ENCODE measurements at places on chromosomes 16 and 17.
A peak's percentile ranks its signal among the peaks of the same experiment; 100 is the strongest.

GRCh38 chr17:8867361-8867981, at the start of gene PIK3R6:
Gene PIK3R6, minus strand, starts transcription at chr17:8867674. Its CDS starts 17,880 bp downstream, at chr17:8849794.
- DNase-seq: no peak

GRCh38 chr17:50260501-50260911, 13.8 kb upstream of the TMEM92 start:
- no peak for DNase-seq

DNA sequence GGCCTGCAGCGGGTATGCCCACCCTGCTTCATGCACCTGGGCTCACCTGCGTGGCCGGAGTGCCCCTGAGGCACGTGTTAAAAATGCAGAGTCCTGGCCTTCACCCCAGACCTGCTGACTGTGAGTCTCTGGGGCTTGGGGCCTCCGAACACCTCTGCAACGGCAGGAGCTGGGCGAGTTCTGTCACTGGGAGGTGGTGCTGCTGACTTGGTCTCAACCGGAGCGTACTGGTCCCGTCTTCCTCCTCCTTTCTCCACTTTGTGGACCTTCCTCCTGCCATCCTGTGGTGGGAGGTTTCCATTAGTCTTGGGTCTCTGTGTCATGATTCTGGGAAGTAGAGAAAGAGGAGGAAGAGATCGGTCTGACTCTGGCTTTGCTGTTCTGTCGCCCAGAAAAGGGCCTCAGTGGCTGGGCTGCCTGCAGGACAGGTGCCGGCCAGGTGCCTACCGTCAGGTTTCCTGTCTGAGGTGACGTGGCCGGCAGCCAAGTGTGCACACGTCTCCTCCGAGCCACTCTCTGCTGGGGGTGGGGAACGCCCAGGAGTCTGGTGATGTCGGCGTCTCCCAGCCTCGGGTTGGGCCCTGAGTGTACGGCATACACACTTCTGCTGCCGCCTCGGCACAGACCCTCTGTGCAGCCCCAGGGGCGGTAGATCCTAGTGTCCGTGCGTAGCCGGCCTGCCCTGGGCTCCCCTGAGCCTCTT, 6.9 kb downstream of the TSC2 start:
- DNase-seq: no peak

GRCh38 chr16:23996258-23996955, 160.6 kb downstream of the PRKCB start:
- no peak for DNase-seq

- no peak for DNase-seq
Measured at GRCh38 chr17:1743088-1743439, 393 bp downstream of the SERPINF2 start.

GRCh38 chr17:3571043-3571900, 13.7 kb upstream of the TRPV3 start:
- DNase-seq: no peak

- DNase-seq: no peak
Measured at GRCh38 chr17:16905593-16906191, 66.2 kb downstream of the TNFRSF13B start.

- DNase-seq: no peak
Measured at GRCh38 chr17:62565817-62566216, 61.7 kb upstream of the MRC2 start.

DNA sequence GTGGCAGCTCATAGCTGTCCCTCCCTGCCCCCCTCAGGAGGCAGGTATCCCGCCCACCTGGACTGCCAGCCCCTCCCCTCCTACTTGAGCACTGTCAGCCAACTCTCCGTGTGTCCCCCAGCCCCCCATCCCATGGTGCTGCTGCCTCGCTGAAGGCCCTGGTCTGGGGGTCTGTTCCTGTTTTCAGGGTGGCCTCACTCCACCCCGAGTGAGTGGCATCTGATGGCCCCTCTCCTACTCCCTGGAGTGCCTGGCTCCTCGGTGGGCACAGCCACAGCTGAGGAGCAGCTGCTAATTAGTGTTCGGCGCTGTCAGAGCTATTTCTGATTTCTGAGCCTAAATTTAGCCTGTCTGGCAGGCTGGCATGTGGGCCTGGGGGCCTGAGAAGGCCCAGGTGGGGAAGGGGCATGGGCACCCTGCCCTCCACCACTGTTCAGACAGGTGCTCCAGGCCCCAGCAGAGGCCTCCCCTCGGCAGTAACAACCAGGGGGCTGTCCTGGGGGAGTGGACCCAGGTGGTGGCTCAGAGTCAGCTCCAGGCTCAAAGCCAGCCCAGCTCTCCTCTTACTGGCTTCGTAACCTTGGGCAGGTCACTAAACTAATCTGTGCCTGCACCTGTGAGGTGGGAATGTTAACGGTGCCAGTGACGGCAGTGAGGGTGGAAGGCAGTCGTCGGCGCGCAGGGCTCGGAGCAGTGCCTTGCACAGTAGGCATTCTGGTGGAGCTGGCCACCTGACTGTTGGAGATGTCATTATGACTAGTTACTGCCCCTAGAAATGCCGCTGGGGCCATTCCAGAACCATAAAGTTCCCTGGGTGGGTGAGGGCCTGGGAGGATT, 6.5 kb downstream of the FMNL1 start:
- DNase-seq: no peak

- DNase-seq: no peak
Measured at GRCh38 chr17:38613981-38614779, 8.4 kb upstream of the SRCIN1 start.

DNA sequence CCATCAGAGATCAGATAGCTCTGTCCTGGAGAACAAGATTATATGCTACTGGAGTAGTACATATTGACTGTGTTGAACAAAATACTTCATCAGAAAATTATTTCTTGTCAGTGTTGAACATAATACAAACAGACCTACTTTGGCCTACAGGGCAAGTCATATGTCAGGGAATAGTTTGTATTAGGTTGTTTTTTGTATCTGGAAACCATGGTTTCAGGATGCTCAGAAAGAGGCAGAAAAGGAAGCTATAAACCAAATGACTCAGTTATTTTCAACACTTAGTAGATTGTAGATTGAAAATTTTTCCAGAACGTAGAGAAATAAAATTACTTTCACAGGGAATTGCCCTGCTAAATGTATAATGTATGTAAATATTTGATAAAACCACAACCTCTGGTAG, 198.4 kb downstream of the CYB561 start:
- no peak for DNase-seq

DNA sequence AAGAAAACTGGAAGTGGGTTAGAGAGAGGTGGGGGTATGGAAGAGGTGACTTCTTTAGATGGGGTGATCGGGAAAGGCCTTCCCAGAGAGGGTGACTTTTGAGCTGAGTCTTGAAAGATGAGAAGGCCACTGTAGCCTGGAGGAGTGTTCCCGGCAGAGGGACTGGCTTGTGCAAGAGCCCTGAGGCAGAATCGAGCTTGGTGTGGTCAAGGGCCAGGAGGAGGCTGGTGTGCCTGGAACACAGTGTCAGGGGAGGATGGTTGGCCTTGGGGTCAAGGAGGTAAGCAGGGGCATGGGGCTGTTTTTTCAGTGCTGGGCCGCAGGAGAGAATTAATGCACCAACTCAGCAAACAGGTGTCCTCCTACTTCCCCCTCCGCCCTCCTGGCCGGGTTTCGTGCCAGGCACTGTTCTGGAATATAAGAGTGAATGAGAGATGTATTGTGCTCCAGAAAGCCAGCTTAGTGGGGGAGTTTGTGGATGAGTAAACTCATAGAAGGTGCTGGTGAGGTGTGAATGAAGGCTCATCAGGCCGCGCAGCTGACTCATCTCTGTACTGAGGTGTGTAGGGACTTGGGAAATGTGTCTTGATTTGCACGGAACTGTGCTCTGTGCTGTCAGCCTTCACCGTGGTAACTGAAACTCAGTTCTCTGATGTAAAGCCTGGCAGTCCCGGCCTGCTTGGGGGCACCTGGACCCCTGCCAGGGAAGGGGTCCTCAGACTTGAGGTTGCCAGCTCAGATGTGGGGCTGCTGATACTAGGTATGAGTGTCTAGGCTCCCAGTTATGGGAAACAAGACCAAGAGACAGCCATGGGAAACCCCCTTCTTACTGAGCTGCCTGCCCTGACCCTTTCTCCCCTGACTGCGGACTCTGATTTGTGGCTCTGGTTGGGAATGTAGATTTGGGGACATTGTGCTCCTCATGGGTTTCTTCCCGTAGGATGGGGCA, 15.3 kb downstream of the KSR1 start:
- DNase-seq: peak; percentile 93

DNA sequence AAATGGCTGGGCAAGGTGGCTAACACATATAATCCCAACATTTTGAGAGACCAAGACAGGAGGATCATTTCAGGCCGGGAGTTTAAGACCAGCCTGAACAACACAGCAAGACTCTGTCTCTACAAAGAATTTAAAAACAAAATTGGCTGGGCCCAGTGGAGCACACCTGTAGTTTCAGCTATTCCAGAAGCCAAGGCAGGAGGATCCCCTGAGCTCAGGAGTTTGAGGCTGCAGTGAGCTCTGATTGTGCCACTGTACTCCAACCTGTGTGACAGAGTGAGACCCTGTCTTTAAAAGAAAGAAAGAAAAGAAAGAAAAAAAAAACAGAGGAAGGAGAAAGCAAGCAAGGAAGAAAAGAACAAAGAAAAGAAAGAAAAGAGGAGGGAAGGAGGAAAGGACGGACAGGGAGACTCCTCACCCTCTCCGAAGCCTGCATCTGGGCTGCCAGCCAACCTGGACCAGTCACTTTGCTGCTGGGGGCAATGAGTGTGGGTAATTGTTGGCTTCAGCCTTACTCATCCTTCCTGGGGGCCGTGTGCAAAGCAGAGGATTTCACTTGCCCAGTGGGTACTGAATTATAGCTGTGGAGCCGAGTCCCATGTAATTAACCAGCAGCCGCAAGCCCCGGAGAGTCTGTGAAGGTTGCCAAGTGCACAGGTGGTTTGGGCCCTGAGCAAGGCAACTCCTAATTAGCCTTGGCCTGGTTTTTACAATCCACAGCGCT, 6.7 kb upstream of the MT4 start:
- peak; percentile 9 for DNase-seq

- peak; percentile 10 for DNase-seq
Measured at GRCh38 chr17:6269478-6269877, 165.4 kb downstream of the AIPL1 start.

DNA sequence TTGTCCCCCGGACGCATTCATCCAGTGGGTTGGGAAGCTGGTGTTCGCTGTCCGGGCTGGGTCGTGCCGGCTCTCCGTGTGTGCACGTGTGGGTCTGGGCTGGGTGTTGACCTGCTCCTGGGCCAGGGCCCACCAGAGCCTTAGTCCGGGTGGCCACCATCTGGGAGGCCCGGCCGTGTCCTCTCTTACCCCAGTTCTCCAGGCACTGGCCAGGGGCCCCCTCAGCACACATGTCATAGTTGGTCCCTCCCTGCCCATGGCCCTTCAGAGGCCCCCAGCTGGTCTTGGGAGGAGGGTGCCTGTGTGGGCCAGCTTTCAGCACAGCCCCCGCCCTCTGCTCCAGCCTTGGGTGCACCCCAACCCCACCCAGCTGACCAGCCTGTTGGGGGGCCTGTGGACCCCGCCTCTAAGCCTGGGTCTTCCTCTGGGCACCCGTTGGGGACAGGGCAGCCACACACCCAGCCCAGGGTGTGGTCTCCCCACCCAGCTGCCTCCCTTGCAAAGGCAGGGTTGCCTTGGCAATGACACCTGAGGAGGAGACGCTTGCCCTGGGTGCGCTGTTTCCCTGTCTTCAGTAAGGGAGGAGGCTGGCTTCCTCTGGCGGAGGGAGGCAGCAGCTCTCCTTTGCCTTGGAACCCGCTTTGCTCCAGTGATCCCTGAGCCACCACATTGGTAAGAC, 77.4 kb downstream of the JPH3 start:
- no peak for DNase-seq

Data from PC-9 (cell line).